Liver (tissue), 10 donors: ENCODE measurements at places on chromosomes 11 and 22.

GRCh38 chr22:40314041-40314440 lies 32.3 kb upstream of the ADSL start:
- no peak for DNase-seq

GRCh38 chr22:50046481-50047245 lies 11.4 kb downstream of the TTLL8 start:
- DNase-seq, result no peak

- DNase-seq, result no peak
Measured at GRCh38 chr11:44305470-44306051, 4.4 kb downstream of the ALX4 start.

DNA sequence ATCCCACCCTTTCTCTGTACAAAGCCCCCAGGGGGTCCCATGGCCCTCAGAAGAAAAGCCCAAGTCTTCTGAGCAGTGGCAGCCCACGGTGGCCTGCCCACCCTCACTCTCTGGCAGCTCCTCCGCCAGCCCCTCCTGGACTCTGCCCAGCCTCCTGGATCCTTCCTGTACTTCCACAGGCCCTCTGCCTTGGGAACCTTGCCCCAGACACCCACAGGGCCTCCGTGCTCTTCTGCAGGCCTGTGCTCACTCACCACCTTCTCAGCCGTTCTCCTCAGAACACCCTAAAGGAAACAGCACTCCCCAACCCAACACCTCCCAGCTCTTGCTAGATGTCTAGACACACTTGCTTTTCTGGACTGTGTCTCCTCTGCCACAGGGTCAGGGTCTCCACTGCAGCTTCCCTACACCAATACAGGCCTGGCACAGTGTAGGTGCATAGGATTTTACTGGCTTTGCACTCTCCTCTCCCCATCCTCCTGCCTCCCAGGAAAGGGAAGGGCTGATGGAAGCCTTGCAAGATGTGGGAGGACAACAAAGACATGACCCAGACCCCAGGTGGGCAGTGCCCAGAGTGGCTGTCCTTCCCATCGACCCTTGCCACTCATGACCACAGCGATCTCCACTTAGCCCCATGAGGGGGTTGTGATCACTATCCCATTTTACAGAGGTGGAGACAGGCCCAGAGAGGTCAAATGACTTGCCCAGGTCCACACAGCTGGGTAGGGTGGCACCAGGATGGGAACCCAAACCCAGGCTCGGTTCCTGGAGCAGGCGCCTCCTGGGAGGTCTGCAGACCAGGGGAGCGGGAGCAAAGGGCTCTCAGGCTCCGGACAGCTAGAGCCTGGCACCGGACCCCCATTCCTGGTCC lies 2.0 kb downstream of the SCARF2 start:
- DNase-seq, result no peak

DNA sequence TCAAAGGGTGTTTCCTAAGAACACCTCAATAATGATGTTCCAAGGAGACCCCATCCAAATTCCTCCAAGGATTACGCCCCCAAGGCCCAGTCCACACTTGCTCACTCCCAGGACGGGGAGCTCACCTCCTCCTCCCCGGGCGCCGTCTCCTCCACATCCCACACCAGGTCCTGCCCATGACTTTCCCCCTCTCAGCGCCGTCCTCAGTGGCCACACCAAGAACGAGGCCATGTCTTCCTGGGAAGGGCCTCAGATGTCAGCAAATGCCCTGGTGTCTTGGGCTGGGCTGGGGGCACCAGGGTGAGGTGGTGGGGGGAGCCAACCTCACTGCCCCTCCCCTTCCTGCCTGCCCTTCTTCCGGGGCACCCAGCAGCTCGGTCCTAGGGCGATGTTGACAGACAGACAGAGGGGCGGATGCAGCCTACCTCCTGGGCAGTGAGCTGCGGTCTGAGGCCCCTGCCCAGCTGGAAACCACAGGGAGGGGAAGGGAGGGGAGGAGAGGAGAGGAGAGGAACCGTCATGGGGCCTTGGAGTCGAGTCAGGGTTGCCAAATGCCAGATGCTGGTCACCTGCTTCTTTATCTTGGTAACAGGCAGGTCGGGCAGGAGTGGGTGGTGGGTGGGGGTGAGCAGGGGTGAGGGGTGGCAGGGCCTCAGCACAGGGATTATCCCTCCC lies at the start of the genes C11orf21 and TSPAN32:
Gene C11orf21 (minus strand): TSS at position 288 of the 675 bp plus-strand sequence. CDS start 110 bp downstream, at position 178.
Gene TSPAN32 (plus strand): TSS at position 383 of the 675 bp plus-strand sequence. CDS start 137 bp downstream, at position 520.
- DNase-seq, result peak; percentile 72

- no peak for DNase-seq
Measured at GRCh38 chr11:35746356-35747153, 84.0 kb downstream of the TRIM44 start.

- DNase-seq, result no peak
Measured at GRCh38 chr11:10669258-10670033, 24.1 kb downstream of the IRAG1 start.

GRCh38 chr11:95148938-95149337 lies 59.3 kb downstream of the ENDOD1 start:
- DNase-seq, result no peak

- DNase-seq, result no peak
Measured at GRCh38 chr11:27423125-27423524, 49.5 kb downstream of the LGR4 start.

DNA sequence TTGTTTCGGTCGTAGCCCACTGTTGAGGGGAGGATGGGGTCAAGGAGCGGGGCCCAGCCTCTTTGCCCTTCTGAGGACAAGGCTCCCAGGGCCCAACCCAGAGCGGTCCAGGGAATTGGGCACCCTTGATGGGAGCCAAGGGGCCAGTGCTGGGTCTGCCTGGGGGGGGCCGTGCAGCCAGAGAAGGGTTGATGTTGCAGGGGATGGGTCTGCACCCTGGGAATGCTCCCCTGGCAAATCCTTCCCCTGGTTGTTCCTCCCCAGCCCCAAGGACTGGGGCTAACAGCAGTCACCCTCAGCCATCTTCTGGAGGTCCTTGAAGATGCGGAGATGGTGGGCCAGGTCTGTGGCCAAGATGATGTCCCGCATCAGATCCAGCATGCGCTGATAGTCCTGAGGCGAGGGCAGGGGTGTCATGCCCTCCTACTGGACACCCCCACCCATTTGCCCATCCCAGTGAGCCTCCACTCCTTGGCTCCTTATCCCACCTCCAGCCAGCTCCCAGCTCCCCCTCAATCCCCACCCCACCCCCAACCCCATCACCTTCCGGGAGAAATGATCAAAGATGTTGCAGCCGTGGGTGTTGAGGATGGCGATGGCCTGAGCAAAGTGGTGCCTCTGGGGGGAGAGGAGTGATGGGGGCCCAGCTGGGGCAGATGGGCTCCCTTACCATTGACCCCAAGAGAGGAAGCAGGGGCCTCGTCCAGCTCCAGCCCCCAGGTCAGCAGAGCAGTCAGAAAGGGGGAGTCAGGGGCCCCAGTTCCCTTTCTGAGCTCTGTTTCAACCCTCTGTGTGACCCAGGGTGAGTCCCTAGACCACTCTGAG lies 95.0 kb downstream of the PDE2A start:
- DNase-seq, result no peak

DNA sequence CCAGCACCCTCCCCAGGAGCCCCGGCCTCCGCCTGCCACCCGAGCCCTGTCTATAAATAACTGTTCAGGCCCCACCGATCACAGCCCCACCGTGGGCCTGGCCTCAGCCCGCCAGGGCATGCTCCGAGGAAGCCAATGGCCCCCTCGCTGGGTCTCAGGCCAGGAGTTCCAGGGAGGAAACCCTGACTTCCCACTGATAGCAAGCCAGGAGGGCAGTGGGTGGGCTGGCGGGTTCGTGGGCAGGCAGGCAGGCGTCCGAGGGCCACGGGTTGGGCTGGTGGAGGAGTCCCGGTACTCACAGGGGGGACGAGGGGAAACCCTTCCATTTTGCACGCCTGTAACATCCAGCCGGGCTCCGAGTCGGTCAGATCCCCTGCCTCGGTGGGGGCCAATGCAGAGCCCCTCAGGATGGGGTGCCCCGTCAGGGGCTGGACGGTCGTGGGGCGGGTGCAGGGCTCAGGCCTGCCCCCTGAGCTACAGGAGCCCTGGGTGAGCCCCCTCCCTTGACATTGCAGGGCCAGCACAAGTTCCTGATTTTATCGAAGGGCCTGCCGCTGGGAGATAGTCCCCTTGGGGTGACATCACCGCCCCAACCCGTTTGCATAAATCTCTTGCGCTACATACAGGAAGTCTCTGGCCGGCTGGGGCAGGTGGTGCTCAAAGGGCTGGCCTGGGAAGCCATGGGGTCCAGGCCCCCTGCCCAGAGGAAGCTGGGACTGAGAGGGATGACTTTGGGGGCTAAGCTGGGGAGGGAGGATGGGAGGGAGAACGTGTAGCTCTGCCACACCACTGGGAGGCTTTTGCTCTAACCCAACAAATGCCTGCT lies at the start of gene SPI1:
Gene SPI1 (minus strand): TSS at position 538 of the 826 bp plus-strand sequence. CDS start 194 bp downstream, at position 344.
- no peak for DNase-seq

DNA sequence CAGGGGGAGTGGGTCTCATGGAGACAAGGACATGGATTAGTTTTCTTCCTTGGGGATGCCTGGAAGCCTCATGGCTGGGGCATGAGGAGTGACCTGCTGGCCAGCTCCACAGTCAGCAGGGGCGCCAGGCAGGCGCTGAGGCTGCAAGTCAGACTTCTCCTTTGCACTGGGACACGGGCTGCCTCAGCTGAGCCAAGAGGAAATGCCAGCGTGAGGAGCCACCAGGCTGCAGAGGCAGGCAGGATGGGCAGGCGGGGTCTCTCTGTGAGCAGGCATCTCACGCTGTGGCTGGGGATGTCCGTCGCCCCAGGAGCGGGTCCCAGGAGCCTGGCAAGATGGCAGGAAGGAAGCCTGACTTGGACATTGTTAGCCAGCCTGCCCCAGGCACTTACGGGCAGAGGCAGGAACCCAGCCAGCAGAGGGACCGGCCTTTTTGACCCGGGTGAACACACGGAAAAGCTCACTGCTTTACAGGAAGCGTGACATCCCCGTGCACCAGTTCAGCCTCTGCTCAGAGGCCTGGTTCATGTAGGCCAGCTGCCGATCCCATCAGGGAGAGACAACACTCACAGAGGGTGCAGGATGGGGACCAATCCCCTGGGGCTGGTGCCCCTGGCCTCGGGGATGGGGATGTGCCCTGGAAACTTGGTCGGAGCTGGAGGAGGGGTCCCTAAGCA lies 10.2 kb downstream of the GNB1L start:
- DNase-seq, result peak; percentile 33

DNA sequence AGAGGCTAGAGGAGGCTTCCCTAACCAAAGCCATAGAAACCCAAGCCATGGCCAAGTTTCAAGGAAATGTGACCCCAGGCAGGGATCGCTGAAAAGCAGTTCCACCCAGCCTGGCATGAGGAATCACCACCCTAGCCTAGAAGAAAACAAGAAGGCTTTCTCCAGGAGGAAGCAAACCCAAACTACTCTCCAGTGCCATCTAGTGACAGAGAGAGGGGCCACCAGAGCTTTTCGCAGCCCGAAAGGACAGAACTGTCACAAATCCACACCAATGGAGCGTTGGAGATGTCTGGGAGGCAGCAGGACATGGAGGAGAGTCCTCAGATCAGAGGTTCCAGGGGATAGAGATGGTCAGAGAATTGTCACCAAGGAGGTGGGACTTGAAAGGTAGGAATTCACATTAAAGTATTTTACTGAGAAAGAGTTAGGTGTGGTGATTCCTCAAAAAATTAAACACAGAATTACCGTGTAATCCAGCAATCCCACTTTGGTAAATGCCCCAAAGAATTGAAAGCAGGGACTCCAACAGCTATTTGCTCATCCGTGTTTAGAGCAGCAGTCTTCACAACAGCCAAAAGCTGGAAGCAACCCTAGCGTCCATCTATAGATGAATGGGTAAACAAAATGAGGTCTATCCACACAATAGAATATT lies 67.3 kb upstream of the NUP50 start:
- DNase-seq, result peak; percentile 45

DNA sequence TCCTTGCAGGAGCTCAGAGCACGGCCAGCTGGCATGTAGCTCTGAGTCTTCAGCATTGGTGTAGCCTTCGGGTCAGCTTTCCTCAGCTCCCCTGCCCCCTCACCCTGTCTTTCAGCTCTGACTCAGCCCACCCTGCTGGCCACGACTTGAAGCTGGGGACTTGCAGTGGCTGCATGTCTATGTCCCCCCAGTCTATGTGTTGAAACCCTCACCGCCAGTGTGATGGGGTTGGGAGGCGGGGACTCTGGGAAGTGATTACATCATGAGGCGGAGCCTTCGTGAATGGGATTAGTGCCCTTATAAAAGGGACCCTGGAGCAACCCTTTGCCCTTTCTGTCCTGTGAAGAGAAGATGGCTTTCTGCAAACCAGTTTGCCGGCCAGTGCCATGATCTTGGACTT lies 111.1 kb downstream of the CTTN start:
- no peak for DNase-seq

- no peak for DNase-seq
Measured at GRCh38 chr22:19940536-19941364, 822 bp upstream of the COMT start.

GRCh38 chr11:103547691-103548090 lies 438.5 kb downstream of the DYNC2H1 start:
- DNase-seq, result no peak

DNA sequence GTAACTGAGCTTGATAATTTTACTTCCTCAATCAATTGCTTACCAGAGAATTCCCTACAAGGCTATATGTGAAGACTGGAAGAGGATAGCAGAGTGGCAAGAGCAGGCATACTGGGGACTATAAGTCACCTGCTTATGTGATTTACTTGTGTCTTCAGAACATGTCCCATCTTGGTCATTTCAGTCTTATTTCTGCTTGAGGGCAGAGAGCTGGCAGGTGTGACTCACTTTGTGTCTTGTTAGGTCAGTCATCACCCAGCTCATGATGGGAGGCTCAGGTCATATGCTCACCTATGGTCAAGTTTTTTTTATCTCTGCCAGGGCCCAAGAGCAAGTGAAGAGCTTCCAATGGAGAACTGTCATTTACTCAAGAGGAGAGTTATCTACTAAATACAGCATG lies 6.2 kb downstream of the SRSF8 start:
- no peak for DNase-seq

DNA sequence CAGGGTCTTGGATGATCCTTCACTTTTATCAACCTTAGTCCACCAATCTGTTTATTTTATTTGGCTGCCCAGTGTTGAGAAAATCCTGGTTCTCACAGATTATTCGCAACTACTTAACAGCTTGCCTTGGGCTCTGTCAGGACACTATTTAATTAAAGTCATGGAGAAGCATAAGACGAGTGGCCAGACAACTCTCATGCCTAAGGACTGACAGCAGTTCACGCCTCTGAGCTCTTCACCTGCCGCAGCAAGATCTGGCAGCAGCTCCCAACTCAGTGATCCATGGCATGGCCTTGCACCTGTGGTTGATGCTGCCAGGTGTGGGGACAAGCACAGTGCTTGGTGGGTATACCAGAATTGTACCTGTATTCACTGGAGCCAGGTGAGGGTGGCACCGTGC lies 37.8 kb downstream of the HIRA start:
- no peak for DNase-seq

DNA sequence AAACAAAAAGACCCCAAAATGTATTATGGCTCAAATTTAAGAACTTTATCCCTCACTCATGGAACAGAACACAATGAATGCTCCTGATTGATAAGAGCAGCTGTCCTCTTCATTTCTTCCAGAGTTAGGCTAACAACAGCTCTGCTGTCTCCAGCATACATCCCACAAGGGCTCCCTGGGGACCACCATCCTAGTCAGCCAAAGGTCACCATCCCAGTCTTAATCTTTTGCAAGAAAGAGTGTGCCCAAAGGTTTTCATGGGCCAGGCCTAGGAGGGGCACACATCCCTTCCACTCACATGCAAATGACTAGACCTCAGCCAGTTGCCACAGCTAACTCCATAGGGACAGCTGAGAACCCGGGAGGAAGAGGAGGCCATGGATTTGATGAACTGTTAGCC lies 555.3 kb downstream of the BUD13 start:
- DNase-seq, result no peak
